ENCODE measurements at places on chromosomes 1 and 21.
A peak's percentile ranks its signal among the peaks of the same experiment; 100 is the strongest.

DNA sequence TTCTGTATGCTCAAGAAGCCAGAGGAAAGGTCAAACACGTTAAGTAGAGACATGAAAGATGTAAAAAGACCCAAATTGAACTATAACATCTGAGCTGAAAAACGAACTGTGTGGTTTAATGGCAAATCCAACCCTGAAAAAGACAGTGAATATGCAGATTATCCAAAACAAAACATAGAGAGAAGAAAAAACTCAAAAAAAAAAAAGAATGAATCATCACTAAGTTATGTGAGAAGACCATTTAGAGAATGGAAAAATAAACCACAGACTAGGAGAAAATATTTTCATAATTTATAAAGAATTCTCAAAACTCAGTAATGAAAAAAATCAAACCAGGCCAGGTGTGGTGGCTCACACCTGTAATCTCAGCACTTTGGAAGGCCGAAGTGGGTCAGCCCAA, 253.3 kb downstream of the PLPP3 start:
- no peak for DNase-seq

GRCh38 chr1:158087320-158087927, 93.3 kb upstream of the CD1D start:
- peak; percentile 71 for DNase-seq

GRCh38 chr1:166084613-166085012, 82.2 kb downstream of the FAM78B start:
- no peak for DNase-seq

GRCh38 chr1:24567792-24568388, 12.0 kb downstream of the NCMAP start:
- no peak for DNase-seq

DNA sequence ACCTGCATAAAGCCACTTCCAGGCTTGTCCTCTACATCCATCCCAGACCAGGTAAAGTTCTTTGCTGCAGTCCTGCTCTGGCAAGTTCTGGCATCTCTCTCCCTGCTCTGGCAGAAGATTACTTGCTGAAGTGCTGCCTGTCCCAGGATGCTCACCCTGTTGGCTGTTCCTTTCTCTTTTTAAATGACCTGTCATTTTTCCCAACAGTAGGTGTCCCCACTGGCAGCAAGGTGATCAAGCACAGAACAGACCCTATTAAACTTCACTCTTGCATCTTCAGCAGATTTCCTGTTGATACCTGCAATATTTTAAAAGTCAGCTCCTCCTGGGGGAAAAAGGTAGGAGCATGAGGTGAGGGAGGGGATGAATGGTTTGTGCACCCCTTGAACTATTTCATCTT, 332.6 kb downstream of the PBX1 start:
- DNase-seq: no peak

DNA sequence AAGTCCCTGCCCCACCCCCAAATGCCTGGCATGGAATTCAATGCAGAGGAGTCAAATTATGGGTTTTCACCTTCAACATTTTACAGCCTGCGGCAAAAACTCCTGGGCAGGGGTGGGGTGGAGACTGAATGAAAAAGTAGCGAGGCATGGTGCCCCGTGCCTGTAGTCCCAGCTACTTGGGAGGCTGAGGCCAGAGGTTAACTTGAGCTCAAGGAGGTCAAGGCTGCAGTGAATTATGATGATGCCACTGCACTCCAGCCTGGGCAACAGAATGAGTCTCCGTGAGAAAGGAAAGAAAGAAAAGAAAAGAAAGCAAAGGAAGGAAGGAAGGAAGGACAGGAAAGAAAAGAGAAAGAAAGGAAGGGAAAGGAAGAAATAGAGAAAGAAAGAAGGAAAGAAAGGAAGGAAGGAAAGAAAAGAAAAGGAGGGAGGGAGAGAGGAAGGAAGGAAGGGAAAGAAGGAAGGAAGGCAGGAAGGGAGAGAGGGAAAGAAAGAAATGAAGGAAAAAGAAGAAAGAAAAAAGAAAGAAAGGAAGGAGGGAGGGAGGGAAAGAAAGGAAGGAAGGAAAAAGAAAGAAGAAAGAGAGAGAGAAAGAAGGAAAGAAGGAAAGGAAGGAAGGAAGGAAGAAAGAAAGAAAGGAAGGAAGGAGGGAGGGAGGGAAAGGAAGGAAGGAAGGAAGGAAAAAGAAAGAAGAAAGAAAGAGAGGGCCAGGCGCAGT, 11.1 kb downstream of the LEMD1 start:
- no peak for DNase-seq

- no peak for DNase-seq
Observed at GRCh38 chr1:20640183-20640597, 6.9 kb downstream of the PINK1 start.

DNA sequence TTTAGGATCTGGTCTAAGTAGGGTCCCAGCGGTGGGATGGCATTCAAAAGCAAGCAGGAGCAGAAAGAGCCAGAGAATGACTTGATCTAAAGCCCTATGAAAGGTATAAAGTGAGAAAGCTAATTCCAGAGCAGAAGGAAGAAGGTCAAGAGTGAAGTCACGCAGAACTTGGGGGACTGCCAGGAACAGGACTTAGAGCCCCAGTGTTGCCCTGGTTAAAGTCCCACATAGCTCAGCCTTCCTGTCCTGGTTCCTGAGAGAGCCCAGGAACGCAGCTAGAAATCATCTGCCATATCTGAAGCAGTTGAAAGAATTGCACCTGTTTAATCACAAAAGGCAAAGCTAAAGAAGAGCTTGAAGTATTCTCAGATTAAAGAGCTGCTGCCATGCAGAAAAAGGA, 160.6 kb upstream of the ATP1B1 start:
- DNase-seq: no peak

GRCh38 chr21:36422279-36423098, 37.3 kb downstream of the CHAF1B start:
- DNase-seq: no peak

DNA sequence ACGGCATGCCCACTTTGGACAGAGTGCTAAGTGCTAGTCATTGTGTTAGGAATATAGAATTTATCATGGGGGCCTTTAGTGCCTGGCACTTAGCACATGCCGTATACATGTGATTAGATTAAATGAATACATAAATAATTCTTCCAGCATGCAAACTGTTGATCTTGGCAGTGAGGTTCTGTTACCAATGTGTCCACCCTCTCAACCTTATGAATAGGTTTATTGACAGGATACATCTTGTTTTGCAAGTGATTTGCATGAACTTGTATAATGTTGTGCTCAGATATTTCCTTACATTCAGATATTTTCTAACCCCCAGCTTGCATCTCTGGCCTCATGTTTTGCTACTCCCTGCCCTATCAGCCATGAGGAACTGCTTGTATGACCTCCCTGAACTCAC, 60.3 kb upstream of the ZNF648 start:
- DNase-seq: no peak

DNA sequence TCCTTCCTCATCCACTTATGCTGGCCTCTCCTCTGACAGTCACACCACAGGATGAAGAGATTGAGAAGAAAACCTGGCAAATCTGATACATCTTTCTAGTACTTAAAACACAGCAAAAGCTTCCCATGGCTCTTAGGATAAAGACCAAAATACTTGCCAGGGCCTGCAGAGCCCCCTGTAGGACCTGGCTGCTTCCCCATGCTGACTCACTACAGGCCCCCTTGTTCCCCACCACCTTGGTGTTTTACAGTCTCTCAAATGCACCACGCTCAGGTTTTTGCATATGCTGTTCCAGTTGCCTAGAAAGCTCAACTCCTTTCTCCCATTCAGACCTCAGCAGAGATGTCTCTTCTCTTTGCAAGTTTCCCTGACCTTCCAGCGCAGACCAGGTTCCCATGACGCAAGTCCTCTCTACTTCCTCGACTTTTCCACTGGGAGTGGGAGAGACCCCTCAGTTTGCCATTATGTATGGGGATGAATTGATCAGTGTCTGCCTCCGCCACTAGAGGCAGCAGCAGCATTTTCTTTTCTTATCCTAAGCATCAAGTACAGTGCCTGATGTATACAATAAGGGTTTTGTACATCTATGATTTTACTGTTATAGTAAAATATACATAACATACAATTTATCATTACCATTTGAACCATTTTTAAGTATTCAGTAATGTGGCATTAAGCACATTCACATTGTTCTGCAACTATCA, 113.8 kb upstream of the C8B start:
- no peak for DNase-seq

- DNase-seq: no peak
Observed at GRCh38 chr21:14752345-14752909, 206.3 kb upstream of the SAMSN1 start.

DNA sequence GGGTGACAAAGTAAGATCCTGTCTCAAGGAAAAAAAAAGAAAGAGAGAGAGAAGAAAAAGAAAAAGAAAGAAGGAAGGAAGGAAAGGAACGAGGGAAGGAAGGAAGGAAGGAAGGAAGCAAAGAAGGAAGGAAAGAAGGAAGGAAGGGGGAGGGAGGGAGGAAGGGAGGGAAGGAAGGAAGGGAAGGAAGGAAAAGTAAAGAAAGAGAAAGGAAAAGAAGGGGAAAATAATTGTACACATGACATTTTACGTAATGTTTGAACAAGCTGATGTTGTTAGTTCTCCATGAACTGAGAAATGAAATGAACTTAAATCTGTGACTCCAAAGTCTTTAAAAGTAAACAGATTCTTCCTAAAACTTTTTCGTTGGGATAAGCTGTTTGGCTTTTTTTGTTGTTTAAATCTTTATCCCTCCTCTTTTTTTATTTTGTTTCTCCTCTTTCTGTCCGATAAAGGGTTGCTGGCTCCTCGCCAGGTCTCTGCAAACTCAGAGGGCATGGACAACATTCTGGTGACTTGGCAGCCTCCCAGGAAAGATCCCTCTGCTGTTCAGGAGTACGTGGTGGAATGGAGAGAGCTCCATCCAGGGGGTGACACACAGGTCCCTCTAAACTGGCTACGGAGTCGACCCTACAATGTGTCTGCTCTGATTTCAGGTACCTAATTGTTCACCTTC, 59.8 kb downstream of the IL12RB2 start:
- no peak for DNase-seq

DNA sequence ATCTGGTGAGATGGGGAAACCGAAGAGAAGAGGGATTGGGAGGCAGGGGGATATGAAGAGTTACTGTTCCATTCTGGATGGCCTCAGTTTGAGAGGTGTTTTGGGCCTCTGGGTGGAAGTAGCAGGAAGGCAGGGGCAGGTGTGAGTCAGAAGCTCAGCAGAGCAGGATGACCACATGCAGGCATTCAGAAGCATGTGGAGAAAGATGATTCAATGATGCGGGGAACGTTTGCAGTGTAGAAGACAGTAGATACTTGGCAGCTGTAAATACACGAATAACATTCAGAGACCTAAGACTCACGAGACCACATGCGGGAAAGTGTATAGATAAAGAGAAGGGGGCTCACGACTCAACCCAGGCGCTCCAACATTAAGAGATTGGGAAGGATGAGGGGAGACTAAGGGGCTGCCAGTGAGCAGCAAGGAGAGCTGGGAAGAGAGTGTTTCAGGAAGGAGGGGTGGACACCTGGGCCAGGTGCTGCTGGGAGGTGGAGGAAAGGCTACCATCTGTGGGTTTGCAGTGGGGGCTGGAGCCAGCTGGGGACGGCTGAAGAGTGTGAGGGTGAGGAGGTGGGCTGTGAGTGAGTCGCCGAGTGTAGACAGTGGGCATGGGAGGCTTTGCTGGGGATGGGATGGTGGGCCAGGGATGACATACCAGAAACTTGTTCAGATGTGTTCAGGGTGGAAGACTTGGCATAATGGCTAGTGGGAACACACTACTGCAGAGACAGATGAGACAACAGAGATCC, 5.8 kb upstream of the EPS8L3 start:
- DNase-seq: no peak

GRCh38 chr1:3695326-3696217, 43.3 kb downstream of the TP73 start:
- no peak for DNase-seq

- no peak for DNase-seq
Observed at GRCh38 chr1:200727257-200727656, 11.4 kb upstream of the CAMSAP2 start.

DNA sequence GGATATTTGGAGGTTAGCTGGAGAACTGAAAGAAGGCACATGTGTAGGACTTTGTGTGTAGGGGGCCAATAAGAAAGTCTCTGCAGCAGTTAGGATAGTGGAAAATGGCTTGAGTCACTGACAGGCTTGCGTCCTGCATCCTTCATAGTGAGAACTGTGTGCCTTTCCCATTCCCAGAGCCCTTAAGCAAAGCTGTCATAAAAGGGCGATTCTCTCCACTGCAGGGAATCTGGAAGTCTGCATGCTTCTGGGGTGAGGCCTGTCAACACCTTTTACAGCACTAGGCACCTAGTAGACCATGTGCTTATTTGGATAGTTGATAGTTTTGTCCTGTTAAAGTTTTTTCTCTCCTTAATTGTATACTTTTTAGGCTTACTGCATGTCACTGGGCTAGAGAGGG, 39.4 kb upstream of the MACF1 start:
- no peak for DNase-seq
